ENCODE measurements at places on chromosomes 5 and 9.

GRCh38 chr5:35926389-35927051, 11.9 kb downstream of the CAPSL start:
- DNase-seq: peak; percentile 85

DNA sequence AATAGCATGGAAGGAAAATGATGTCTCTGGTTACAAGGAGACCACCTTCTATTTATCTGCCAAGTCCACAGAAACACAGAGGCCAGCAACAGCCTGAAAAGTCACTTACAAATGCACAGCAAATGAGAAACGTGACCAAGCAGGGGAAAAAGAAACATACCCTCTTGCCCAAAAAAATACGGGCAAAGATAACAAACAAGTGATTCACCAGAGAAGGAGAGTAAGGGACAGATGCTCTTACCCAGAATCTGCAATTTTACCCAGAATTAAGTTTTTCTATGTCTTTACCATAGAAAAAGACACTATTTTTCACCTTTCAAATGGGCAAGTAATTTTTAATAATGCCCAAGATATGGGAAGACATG, 28.1 kb downstream of the CAMSAP1 start:
- no peak for DNase-seq

DNA sequence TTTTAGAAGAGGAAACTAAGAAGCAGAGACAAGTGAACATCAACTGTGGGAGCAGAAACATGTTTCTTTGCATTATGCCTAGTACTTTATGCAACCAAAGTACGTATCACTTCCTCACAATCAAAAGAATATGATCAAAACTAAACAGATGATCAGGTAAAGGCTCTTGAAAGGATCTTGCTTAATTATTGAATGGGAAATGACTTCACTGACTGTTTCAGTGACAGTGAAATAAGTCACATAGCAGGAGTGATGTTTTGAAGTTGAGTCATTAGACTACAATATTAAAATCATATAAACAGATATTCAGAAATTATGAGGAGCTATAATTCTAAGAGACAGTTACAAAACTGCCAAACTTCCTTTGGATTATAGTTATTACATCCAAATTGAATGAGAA, 527.3 kb downstream of the MTRR start:
- no peak for DNase-seq

- DNase-seq: no peak
Measured at GRCh38 chr9:13963005-13963653, 350.8 kb downstream of the NFIB start.

DNA sequence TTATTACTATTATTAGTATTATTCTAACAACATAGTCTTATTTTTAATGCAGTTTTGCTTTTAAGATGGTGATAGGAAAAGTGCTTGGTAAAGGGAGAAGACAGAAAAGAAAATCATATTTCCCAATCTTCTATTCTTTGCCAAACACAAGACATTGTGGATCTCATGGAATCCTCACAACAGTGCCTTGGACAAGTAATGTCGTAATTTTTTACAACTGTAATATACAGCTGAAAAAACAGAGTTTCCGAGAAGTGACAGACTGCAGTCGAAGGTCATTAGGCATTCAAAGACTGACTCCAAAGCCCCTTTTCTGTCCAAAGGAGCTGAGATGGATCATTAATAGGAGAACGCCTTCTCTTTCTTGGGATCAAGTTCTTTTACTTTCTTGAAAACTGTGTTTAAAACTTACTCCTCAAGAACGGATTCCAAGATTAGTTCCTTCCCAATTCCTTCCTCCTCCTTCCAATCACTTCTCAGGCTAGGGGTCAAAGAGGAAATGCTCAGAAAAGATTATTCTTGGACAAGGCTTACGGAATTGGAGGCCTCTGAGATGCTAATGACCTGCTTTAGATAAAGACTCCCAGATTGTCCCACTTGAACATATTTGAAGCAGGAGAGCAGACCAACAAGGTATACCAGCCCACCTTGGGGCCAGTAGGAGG, 24.3 kb upstream of the TRIM32 start:
- no peak for DNase-seq

- DNase-seq: no peak
Measured at GRCh38 chr9:75531588-75531987, 358.9 kb upstream of the PCSK5 start.

DNA sequence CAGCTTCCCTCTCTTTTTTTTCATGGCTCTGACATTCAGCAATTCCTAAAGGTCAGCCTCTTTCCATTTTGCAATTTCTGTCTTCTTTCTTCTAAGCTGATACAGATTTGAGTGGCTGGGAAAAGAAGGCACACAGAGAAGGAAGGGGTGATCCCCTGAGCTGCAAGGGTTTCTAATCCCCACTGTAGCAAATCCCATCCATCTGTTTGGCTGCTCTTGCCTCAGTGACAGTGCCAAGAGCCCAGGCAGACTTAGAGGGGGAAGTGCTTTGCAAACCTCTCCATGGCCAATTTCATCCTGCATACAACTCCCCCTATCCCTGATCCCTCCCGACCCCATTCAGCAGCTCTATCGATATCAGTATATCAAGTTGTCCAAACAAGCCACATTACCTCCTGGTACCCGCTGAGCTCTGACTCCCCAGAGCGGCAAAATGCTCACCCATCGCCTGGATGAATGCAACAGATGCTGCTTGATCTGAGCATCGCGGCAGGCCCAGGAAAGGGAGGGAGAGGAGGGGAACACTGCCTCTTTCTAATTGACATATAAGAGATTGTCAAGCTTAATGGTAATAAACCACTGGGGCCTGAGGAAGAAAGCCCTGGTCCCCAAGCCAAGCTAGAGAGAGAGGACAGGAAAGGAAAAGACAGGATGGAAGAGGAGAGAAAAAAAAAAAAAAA, 268.9 kb downstream of the ASTN2 start:
- DNase-seq: no peak

DNA sequence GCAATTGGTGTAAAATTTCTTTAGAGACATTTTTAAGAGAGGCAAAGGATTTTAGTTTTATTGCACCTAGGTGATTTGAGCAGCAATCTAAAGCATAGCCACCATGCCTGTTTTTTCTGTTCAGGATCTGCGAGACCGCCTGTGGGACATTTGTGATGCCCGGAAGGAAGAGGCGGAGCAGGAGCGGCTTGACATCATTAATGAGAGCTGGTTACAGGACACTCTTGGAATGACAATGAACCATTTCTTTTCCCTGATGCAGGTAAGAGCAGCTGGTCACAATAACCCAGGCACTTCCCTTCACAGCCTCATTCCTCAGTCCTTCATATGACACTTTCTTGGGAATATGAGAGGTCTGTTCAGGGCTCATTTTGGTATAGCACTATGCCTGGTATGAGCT, 103.2 kb upstream of the IL7R start:
- no peak for DNase-seq
